Stimulated activated CD4-positive, alpha-beta T cell treated with anti-CD3 and anti-CD28 coated beads, Interleukin-15, amount 100 ng/mL, for 48 hours (primary cell): ENCODE measurements at places on chromosomes 7 and 10.

GRCh38 chr7:49228426-49229098, 304.2 kb downstream of the CDC14C start:
- no peak for DNase-seq

DNA sequence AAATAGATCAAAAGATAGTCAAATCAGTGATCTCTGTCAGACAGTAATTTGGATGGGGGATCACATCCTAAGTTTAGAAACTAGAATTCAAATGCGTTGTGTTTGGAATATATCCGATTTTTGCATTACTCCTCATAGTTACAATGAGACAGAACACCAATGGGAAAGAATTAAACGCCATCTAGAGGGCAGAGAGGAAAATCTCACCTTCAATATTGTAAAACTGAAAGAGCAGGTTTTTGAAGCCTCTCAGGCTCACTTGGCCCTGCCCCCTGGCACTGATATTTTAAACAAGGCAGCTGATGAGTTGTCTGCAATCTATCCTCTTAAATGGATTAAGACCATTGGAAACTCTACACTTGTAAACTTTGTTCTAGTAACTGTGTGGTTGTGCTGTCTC, 17.7 kb downstream of the FRG2B start:
- DNase-seq = no peak

- peak; percentile 54 for DNase-seq
Observed at GRCh38 chr10:14009371-14010100, 321.2 kb downstream of the FRMD4A start.

DNA sequence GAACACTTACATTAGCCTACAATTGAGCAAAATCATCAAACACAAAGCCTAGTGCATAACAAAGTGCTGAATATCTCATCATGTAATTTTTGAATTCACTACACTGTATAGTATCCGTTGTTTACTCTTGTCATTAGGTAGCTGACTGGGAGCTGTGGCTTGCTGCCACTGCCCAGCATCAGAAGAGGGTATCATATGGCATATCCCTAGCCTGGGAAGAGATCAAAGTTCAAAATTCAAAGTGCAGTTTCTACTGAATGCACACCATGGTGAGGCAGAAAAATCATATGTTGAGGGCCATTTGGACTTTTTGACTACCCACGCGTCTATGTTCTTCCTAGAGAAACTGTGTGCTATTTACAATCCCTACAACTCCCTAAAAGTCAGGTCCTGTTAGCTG, 7.5 kb upstream of the ZC3HAV1 start:
- DNase-seq = no peak

GRCh38 chr7:132509643-132510042, 66.6 kb downstream of the PLXNA4 start:
- DNase-seq = no peak

GRCh38 chr7:129707910-129708499, 96.5 kb downstream of the NRF1 start:
- no peak for DNase-seq

DNA sequence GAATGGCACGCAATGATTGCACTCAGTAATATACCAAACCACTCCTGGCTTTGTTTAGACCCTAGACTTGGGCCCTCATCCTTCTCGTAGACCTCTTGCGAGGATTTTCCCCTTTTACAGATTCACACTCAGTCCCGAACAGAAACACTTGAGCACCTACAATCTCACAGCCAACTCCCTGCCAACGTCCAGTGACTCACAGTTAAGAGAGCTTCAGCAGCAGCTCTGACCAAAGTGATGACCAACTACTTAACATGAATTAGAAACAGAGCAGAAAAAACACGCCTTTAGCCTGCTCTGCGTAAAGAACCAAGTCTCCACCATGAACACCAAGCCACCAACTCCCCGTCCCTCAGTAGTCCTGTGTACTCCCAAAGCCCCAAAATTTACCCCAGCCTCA, 2.2 kb downstream of the DNAJC30 start:
- DNase-seq = no peak

DNA sequence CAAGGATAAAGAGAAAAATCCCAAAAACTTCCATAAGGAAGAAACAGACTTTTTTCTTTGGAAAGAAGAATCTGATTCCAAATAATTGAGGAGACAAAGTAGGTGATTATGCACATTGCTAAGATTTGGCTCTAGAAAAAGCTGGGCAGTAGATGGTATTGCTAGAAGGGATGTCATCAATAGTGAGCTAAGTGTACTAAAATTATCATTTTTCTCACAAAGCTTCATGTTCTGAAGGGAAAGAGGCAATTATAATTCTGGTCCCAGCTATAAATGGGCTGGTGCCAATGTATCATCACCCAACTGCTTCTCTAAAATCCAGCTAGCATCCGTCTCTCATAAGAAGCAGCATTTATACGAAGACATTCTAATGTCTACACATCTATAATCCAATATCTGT, 23.9 kb downstream of the STEAP1 start:
- DNase-seq = no peak

GRCh38 chr7:113883096-113883495, 35.7 kb downstream of the PPP1R3A start:
- no peak for DNase-seq

GRCh38 chr10:132280646-132281074, 27.1 kb downstream of the STK32C start:
- no peak for DNase-seq

- DNase-seq = no peak
Observed at GRCh38 chr7:49643321-49643720, 130.1 kb upstream of the VWC2 start.

- DNase-seq = no peak
Observed at GRCh38 chr10:72679838-72680241, 12.1 kb upstream of the MCU start.

DNA sequence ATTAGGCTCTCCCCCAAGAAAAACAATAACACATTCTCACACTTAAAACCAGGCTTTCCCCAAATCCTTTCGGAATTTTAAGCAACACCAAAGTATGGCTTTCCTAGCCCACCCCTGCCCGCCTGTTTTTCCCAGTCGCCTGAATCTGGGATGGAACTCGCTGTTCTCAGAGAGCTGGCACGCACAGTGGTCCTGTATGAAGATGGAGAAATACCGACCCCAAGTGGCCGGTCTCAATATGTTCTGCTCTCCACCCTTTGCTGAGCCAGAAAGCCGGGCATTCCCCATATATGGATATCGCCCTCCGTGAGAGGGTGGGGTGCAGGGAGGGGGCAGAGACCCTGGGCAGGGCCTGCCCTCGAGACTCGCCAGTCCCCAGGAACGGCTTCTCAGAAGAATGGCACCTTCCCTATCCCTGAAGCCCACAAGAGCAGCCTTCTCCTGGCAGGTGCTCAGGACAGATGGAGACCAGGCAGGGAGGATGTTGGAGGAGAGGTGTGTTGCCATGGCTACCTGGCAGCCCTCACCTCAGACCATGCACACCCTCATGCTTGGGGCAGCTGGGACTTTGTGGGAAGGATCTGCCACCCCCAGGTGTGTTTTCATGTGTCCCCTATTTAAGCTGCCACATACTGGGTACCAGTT, 3.4 kb downstream of the TACR2 start:
- DNase-seq = no peak

GRCh38 chr7:25314094-25314730, 85.9 kb upstream of the NPVF start:
- DNase-seq = no peak

DNA sequence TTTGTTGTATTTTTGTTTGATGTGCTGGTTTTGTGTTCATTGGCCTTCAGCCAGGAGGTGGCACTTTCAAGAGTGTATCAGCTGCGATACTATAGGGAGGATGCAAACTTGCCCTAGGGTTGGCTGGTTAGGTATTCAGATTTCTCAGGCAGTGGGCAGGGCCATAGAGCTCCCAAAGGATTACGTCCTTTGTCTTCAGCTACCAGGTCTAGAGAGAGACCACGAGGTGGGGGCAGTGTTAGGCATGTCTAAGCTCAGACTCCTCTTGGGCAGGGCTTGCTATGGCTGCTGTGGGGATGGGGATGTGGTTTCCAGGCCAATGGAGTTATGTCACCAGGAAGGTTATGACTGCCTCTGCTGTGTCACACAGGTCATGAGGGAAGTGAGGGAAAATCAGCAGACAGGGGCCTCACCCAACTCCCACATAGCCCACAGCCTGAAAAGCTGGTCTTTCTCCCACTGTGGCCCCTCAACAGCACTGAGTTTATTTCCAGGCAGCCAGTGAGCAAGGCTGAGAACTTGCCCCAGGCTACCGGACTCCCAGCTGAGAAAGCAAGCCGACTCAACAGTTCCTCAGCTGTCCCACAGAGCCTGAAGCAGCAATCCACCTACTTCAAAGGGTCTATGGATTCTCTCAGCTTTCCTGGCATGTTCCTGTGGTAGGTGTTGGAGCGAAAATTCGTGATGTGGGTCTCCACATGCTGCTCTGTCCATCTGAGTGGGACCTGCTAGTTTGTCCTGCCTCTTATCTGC, 227.4 kb upstream of the COBL start:
- no peak for DNase-seq

DNA sequence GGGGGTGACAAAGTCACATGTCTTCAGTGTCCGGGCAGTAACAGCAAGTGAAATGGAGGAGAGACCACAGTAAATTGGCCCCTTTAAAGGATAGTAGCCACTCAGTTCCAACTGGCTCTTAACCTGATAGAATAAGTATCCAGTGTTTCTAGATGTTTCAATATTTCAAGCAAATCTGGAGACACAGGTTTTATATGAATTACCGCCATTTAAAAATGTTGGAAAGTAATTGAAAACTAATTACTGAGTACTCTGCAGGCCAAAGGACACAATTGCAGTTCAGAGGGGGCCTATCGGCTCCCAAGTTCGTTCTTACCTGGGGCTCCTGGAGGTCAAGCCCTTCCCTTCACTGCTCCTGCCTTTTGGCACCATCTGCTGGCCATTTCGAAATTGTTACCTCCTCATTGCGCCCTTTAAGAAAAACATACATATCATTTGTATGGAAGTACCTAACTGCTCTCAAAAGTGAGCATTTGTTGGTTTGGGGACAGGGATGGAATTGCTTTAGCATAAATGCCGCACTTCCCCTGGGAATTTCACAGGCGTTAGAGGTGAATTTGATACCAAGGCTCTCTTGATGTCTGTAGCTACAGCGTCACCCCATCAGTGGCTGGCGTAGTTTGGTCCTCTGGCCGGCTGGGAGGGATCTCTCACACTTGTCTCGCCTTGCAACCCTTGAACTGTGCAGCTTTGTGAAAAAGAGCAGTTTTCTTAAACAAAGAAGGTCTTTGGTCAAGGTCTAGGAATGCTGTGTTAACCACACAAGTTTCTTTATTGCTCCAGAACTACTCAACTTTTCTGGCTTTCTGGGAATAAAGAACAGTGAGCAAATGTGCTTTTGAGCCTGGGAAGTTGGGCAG, 220.0 kb downstream of the ARHGAP21 start:
- DNase-seq = peak; percentile 28

DNA sequence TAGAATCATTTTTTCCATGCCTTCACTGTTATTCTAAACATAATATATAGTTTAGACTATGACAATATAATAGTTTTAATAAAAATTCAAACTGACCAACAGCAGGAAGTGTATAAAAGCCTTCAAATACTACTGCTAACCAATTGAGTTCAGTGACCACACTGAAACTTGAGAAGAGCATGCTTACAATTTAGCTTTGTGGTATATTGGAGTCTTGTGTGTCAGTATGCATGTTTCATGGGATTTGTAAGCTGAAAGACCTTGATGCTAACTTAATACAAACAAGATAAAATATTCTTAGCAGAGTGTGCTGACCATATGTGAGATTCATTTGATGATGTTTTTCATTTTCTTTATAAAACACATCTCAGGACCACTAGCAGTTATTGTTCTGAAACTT, 395.5 kb downstream of the SUGCT start:
- DNase-seq = no peak

DNA sequence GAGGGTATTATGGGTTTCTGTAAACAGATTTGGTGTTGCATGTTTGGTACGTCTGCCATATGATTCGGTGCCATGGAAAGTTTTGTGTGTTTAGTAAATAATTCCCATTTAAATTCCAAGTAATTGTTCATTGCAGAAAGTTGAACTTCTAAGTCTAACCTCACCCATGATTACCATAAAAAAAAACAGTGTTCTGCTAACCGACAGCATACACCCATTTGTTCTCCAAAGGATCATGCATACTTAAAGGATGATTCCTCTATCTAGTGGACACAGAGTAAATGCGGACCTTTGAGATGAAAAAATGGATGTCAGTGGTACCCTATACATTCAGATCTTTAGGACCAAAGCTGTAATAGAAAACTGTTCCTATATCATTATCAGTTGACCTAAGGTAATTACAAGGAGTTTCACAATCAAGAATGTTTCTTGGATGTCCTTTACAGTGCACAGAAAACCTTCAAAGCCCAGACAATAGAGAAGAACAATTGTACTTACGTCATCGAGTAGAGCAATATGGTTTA, 209.9 kb downstream of the CRPPA start:
- DNase-seq = no peak

DNA sequence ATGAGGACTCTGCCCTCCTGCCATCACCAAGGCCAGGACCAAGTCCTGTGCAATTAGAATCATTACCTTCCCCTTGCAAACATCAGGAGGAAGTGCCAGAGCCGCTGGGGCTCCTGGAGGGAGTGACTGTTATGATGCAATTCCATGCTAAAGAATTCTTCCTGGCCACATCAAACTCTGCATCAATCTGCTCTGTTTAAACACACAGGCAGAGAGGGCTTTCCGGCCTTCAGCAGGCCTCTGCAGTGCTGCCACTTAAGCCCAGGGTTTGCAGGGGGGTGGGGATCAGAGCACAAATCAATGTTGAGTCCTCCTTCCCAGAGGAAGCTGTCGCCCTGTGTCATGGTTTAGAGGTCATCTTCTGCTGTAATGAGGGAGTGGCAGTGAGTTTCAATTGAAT, 58.1 kb downstream of the CTBP2 start:
- DNase-seq = no peak

GRCh38 chr7:139078911-139079310, 30.6 kb downstream of the ZC3HAV1 start:
- no peak for DNase-seq

DNA sequence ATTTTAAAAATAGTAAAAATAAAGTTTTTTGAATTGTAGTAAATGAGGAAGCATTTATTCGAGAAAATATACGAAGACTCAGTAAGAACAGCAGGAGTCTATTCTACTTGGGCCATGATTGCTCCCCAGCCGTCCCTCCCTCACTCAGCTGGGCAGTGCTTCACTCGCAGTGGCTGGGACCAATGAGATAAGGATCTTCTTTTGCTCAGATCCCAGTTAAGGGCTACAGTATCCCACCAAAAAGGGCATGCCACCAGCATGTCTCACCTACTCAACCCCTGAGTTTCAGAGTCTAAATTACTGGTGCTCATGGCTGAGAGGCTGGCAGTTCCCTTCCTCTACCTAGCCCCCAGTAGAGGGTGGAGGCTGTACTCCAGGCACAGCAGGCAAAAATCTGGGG, 455.7 kb upstream of the PFKP start:
- DNase-seq = no peak
